ENCODE measurements at places on chromosomes 16 and 17.

DNA sequence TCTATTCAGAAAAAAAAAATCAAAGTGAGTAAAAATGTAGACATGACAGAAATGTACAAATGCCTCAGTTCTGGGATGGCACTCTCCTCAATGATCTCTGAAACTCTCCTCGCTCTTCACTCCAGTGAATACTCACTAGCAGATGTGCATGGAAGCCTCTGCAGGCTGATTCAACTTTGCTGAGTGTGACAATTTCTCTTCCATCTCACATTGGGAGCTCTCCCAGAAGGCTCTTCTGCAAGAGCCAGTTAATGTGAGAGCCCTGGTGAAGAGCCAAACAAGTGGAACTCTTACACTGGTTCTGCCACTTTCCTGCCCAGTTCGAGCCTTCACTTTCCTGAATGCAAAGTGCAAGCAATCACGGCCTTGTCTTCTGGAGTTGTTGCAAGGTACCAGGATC is 147.1 kb upstream of the IRX6 start:
- no peak for DNase-seq

- no peak for DNase-seq
Observed at GRCh38 chr16:67181346-67181745, 2.4 kb downstream of the MATCAP1 start.

GRCh38 chr16:58035356-58036170 is 10.0 kb downstream of the MMP15 start:
- DNase-seq: no peak

DNA sequence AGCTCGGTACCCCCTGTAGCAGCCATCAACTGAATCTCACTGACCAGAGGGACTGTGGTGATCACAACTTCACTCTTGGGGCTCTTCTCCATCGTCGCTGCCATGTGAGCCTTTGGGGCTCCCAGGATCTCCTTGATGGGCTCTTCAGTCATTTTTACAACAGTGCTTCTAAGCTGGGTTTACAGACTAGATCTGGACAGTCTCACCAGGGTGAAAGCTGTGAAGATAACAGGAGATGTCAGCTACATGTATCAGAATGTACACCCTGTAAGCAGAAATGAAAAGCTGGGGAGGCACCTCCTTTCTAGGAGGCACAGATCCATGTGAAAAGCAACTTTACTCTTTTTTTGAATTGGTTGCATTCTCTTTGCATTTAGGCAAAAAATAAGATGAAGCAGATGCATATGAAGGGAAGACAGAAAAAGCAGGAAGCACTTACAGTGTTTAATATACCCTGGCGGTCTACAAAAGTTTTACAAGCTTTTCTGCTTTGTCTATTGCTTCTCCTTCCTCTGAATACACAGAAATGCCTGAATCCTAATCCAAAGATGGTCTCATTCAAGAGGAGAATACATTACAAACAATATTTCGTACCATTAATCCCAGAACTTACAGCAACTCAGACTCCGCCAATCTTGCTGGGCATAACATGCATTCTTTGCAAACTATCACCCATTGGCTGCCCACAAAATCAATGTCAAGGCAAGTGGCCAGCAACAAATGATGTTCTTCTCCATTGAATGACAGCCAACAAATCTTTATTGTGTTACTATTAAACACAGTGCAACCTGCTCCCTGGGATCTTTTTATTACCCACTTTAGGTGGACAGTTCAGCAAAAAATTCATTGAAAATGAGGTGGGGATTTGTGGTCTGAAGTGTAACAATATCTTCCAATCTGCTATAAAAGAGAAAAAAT is 1.5 kb downstream of the TMEM100 start:
- DNase-seq: no peak

DNA sequence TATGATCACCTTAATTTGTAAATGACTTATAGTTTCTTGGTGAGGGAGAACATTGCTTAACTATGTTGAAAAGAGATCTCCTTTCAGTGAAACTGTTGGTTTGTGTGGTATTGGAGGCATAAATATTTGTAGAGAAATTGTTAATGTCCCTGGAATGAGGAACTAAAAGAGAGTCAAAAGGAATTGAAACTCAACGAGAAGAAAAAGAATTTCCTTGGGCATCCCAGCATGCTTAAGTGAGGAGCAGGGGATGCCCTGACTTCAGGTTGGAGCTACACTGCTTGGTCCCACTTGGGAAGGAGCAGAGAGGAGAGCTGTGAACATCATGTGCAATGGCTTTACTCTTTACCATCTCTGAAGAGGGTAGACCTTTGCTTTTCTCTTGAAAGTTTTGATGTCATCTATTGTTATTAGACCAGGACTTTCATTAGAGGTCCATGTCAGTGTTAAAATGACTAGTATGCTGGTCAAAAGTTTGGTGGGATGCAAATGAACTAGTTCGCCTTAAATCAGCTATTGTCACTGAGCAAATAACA is 21.7 kb downstream of the KRT23 start:
- no peak for DNase-seq
